ENCODE measurements at places on chromosomes 6 and 20.
A peak's percentile ranks its signal among the peaks of the same experiment; 100 is the strongest.

GRCh38 chr6:47114460-47114859, 72.3 kb upstream of the ADGRF1 start:
- no peak for DNase-seq

- DNase-seq: peak; percentile 83
Measured at GRCh38 chr6:139732451-139732850, 358.0 kb upstream of the CITED2 start.

DNA sequence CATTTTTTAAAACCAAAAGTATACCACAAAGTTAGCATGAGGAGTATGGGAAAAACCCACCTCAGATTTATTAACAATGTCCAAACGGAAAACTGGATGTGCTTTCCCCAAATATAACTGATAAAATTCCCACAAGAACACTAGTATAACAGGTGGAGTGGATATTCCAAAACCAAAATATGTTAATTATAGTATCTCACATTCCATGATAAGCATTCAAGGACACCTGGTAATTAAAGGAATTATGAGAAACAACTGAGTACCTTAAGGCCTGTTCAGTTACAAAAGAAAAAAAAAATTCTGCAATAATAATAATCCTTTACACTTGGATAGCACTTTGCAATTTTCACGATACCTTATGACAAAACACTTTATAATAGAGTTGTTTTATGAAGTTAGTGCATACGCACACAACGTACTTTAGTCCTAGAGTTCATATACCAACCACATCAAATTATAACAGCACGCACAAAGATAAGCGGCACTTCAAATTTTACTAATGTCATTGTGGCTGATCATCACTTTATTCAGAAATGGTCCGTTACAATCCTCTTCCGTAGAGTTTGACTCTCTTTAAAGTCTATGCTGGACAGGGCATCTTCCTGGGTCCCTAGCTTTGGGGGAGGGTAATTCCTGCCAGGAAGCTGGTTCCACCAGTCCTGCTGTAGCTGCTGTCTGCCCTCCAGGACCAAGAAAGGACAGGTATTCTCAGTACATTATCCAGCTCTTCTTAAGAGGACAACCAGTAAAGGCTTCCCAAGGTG, 1.7 kb downstream of the CDK19 start:
- DNase-seq: no peak

- no peak for DNase-seq
Measured at GRCh38 chr20:24819331-24819965, 129.6 kb upstream of the CST7 start.

DNA sequence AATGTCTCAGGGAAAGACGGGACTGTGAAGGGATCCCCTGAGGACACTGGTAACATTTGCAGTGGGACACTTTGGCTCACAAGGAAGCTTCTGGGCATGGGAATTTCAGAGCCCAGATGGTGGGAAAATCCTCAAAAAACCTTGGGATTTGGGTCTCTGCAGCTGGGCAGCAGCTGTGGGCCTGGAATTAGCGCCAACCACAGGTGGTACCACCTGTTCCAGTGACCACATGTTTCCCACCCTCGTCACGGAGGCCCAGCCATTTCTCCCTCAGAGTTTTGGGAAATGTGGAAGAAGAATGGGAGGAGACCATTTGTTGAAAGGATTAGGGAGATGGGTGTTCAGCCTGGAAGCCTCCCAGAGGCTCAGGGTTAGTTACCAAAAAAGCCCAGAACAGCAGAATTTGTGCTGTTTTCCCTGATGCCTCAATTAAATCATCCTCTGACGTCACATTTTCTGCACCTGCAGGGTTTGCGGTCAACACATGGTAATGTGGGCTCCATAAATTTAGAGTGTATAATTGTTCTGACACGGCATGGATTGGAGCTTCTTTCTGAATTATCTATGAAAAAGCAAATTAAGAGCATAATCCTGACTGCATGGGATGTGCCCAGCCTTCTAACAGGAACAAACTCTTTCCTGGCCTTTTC, 34.4 kb downstream of the EDN3 start:
- no peak for DNase-seq

- DNase-seq: no peak
Measured at GRCh38 chr20:53981752-53982437, 88.5 kb downstream of the BCAS1 start.

- DNase-seq: no peak
Measured at GRCh38 chr6:154615483-154616025, 105.1 kb upstream of the CNKSR3 start.

- no peak for DNase-seq
Measured at GRCh38 chr20:24135781-24136180, 147.2 kb upstream of the GGTLC1 start.

DNA sequence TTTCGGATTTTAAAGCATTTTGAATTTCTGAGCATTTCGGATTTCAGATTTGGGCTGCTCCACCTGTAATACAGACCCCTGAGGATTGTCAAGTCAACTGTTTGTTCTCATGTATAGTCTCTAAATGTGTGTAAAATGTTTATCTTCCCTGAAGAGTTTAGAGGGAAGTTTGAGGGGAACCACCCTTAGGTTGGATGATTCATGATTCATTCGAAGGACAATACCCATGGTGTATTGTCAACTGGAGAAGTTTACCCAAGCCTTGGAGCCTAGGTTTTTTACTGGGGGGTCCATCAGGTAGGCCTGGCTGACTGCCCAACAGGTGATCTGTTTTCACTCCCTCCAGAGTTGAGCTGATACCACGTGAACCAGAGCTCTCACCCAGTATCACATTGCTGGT, 18.9 kb downstream of the GSTA4 start:
- DNase-seq: no peak

- DNase-seq: peak; percentile 77
Measured at GRCh38 chr6:24330137-24330732, 27.6 kb downstream of the DCDC2 start.

- DNase-seq: no peak
Measured at GRCh38 chr20:38001981-38002380, 31.3 kb downstream of the TTI1 start.

- DNase-seq: peak; percentile 98
Measured at GRCh38 chr6:107064579-107065065, 36.6 kb downstream of the MTRES1 start.

DNA sequence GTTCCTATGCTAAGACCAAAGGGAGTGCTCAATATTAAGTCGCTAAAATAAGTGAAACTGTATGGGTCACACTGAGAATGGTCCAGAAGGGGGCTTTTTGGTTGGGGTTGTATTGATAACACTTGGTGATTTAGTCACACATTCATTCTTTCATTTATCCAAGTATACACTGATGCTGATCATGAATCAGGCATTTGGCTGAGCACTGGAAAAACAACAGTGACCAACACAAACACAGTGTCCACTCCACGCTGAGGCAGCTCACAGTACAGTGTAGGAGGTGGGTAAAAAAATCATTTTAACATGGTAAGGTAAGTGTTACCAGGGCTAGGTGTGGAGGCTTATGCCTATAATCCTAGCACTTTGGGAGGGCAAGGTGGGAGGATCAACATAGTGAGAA, 9.2 kb upstream of the FAM83C start:
- DNase-seq: no peak

GRCh38 chr20:58026361-58026760, 202.1 kb downstream of the ANKRD60 start:
- no peak for DNase-seq

GRCh38 chr6:22079783-22080182, 217.1 kb downstream of the PRL start:
- DNase-seq: no peak

GRCh38 chr6:112827793-112828192, 480.7 kb downstream of the RFPL4B start:
- no peak for DNase-seq
